A673 (cell line): ENCODE measurements at places on chromosomes 12 and 14. TPM values are rescaled to one million over a fixed set of nuclear protein-coding genes. Genes with fewer than 3 reads are reported as not detected.

DNA sequence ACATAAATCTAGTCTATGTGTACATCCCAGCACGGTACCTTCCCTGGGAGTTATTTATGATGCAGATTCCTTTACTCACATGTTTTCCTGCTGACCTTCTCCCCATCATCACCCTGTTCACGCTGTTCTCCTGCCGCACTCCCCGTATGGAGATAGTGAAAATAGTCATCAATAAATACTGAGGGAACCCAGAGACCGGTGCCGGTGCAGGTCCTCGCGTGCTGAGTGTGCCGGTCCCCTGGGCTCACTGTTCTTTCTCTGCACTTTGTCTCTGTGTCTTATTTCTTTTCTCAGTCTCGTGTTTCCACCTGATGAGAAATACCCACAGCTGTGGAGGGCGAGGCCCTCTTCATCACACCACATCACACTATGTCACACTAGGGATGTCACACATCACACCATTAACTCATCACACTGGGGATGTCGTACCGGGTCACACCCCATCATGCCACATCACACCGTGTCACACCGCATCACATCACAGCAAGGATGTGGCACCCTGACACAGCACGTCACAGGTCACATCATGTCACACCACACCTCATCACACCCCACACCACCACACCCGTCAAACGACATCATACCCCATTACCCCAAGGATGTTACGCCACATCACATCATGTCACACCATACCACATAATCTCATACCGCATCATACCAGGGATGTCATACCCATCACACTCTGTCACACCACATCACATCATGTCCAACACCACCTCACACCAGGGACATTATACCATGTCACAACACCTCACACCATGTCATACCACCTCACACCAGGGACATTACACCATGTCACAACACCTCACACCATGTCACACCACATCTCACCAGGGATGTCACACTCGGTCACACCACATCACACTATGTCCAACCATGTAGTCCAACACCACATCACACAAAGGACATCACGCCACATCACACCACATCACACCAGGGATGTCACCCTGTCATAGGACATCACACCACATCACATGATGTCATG, 207.0 kb downstream of the TMEM121 start:
- no peak for DNase-seq

HNF1A gene
- not detected in 2 replicates for total RNA-seq

DNA sequence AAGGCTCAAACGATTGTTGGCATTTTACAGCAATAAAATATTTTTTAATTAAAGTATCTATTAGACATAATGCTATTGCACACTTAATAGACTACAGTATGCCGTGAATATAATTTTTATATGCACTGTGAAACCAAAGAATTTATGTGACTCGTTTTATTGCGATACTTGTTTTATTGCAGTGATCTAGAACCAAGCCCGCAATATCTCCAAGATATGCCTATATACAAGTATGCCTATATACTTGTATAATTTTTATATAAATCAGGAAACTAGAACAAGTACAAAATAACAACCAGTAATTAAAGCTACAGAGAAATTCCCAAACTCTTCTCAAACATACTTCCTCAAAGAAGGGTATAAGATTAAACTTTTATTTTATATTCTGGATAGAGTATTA, 31.3 kb downstream of the EEA1 start:
- no peak for DNase-seq

DNA sequence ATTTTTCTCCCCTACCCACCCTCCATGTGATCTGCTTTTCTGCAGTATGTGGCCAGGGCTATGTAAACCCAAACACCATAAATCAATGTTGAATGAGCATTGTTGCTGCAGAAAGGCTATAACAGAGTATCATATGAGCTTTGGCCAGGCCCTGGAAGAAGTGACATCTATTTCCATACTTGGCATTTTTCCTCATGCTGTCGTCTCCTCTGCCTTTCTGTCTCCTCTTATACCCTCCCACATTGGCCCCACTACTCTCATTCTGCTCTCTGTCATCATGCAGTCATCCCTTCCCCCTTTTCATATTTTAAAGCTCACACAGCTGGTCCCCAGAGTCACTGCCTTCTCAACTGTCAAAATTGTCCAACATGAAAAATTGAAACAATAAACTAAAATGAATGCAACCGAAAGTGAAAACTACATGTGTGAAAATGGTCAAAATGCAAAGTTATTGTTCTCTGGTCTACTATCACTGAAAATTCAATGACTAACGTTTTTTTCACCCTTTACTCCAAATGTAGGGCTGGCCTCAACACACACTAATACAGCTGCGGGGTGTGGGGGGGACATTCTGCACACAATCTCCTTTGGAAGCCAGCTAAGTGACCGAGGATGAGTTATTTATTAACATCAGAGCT, 290.7 kb upstream of the TMPO start:
- DNase-seq: no peak

GRCh38 chr12:101570047-101570446, 24.7 kb upstream of the MYBPC1 start:
- DNase-seq: peak; percentile 70

DNA sequence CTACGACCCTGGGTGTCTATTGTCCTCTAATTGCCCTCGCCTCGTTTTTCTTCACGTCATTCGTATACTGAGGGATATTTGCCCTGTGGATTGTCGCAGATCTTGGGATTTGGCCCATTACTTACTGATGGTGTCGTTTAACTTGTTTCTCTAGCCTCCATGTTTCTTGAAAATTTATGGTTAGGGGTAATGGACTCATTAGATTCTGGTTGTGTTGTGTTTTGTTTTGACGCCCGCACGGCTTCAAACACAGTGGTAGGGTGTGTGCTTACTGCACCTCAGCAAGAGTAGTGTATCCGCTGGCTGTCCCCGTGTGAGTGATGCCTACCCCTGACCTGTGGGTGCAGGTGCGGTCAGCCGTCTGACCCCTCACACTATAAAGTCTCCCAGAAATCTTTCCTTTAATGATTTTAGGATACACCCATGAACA, 874 bp upstream of the RNU6-8 start:
- peak; percentile 45 for DNase-seq

MEG3 gene
- total RNA-seq: 51.0 and 58.7 TPM in 2 replicates

SERPINA9 gene
- not detected in 2 replicates for total RNA-seq

GRCh38 chr14:42047421-42048055, 440.9 kb downstream of the LRFN5 start:
- peak; percentile 24 for DNase-seq

SLC39A9 gene
- total RNA-seq: 59.2 and 60.8 TPM in 2 replicates

NT5DC3 gene
- total RNA-seq: 18.2 and 19.7 TPM in 2 replicates

DNA sequence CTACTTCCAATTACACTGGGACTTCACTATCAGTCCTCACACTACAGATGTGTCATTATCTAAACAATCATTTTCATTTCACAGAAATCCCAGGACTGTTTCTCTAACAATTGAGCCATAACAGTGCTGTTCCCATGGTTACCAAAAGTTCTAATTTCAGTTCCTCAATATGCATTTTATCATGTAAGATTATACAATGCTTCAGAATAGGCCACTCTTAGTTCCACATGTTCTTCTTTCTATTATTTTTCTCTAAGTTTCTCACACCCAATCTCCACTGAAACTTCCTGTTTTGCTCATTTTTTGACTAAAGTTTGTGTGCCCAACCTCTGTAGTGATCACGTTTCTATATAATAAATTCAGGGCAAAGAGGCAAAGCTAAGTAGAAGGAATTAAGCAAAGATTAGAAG, 185.8 kb downstream of the DUSP6 start:
- no peak for DNase-seq

KLHL42 gene
- 30.9 and 32.4 TPM in 2 replicates for total RNA-seq

GRCh38 chr14:34676516-34677211, 37.7 kb downstream of the CFL2 start:
- DNase-seq: no peak

DNA sequence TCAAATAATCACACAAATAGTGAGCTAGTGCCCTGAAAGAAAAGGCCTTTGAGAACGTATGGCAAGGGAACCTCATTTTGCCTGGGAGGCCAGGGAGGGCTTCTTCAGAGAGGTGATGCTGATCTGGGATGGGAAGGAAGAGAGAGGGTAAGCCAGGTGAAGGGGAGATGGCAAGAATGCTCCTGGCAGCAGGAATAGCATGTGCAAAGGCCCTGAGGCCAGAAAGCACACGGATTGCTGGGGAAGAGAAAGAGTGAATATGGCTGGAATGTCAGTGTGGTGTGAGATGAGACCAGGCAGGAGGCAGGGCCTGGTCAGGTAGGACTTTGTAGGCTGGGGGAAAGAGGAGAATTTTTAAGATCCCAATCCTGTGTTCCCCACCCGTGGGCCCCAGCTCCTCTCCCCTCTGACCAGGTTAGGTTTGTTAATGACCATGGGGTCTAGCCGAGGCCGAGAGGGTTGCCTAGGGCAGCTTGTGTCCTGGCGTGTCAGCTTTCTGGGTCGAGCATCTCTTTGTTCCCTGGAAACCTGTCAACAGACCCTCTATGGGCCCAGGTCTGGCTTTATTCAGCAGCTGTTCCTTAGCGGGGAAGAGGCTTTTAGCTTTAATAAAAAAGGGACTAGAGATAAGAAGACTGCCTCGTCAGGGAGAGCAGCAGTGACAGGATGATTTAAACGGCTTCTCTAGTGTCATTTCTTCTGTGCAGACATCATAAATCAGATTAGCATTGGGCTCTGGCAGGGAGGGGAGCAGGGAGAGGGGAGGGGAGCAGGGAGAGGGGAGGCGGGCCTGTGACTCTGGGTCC, 123.4 kb downstream of the ADCK1 start:
- peak; percentile 35 for DNase-seq

P2RX2 gene
- total RNA-seq: 0.17 TPM in 1 of 2 replicates, not detected in the other

DNA sequence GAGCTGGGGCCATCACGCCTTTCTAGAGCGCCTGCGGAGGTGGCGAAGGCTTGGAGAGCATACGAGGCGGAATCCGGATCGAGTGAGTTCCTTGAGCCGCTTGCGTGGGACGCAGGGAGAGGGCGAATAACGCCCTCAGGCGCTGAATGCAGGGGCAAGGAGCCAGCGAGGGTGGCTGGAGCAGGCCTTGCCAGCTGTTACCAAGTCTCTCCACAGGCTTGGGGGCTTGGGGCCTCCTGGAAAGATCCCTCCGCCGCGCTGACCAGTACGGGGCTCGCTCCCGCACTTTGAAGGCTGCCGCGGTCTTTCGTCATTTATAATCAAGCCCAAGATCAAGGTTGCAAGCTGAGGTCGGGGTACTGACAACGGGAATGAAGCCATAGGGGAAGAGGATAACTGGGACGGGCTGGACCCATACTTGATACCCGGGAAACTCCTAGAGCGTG, 1.2 kb downstream of the FLRT2 start:
- DNase-seq: peak; percentile 80

GRCh38 chr12:69897744-69898143, 72.7 kb downstream of the MYRFL start:
- DNase-seq: peak; percentile 58

- no peak for DNase-seq
These were observed 595.1 kb upstream of the ATP2B1 start for GRCh38 chr12:90303771-90304170.

ANG gene
- total RNA-seq: 0.71 and 2.2 TPM in 2 replicates

DNA sequence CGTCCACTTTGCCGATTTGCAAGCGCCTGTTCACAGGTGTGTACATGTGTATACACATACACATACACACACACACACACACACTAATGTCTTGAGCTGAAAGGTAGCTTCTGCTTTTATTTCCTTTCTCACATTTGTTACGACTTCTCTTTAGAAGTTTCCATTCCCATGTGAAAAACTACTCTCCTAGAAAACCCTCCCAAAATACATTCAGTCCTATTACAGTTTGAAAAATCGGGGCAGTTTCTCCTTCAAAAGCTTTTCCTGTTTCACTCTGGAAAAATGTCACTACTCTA, 3.9 kb downstream of the BLTP3B start:
- DNase-seq: no peak

ZNF10 gene
- 10.1 and 13.5 TPM in 2 replicates for total RNA-seq

DNA sequence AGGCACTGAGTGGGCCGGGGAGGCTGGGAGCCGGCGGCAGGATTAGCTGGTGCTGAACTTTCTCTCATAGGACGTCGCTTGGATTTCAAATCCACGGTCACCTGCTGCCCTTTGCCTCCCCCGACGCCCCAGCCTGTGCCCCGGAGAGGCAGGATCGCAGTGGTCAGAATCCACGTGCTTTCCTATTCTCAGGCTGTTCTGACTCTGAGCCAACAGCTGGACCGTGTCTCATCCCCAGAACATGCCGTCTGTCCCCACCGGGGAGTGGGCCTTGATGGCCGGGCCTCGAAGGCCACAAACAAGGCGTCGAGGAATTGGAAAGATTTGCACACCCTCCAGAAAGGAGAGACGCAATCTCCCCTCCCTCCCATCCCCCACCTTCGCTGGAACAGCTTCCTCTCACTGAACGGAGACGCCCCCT, 18.5 kb upstream of the MLXIP start:
- no peak for DNase-seq

DNA sequence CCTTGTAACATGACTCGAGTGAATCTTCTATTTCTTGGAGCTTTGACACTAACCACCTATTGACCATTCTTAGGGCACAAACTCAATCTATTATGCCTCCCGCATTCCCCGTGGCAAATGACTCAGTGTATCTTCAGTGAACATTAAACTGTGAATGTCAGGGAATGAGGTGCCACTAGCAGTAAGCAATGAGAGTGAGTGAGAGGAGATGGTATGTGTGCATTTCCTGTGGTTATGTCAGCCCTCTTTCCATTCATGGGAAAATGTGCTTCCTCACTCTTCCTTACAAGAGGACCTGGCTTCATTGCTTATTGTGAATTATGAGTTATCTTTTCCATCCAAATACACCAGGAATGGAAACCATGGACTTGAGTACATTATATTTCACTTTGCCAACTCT, 229.2 kb downstream of the EMP1 start:
- DNase-seq: peak; percentile 5

DNA sequence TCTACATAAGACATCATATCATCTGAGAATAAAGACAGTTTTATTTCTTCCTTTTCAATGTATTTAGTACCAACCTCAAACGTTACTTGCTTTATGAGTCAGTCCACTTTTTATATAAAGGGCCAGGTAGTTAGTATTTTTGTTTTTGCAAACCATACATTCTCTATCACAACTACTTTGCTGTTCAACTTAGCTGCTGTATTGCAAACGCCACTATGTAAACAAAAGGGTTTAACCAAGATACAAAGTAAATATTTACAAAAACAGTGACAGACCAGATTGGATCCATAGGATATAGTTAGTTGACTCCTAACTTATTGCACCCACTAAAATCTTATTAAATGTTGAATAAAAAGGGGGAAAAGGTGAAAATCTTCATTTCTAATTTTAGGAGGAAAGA, 87.7 kb upstream of the FOXG1 start:
- DNase-seq: no peak

MFAP5 gene
- total RNA-seq: 0.52 and 1.7 TPM in 2 replicates

- DNase-seq: no peak
These were observed 21.8 kb downstream of the FAM234B start for GRCh38 chr12:13066014-13066413.

GRCh38 chr14:88852632-88853031, 28.2 kb downstream of the TTC8 start:
- DNase-seq: no peak

ARG2 gene
- 32.1 and 35.6 TPM in 2 replicates for total RNA-seq

- no peak for DNase-seq
These were observed 159.6 kb downstream of the CRADD start for GRCh38 chr12:93836620-93837260.

SERPINA10 gene
- total RNA-seq: not detected in 2 replicates
